ENCODE measurements at places on chromosomes 4 and X.
A peak's percentile ranks its signal among the peaks of the same experiment; 100 is the strongest.

DNA sequence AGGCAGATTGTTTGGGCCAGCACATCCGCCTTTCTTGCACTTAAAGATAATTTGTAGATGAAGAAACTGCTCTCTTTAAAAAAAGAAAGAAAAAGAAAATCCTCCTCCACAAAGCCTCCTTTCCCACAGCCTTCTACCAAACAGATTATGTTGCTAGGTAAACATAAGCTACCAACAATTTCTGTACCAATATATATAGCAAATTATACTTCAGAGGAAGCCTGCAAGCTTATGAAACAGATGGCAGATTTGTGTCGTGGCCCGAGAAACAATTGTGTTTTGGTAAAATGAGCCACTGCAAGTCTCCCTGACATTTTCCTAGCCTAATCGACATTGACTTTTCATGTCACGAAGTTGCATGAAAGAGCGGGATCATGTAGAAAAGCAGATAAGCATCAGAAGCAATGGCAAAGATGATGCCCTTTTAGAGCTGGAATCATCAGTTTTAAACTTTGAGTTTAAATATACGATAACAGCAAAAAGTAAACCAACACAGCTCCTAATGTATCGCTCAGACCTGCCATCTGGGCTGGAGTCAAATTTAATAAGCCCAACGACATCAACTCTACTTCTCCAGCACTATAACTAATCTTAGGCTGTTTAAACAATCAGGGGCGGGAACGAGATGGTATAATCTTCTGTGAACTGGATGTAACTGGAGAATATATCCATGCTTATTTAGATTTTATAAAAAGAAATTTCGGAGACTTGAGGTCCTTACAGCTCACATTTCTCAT, 94.9 kb upstream of the PLAC1 start:
- DNase-seq = no peak

DNA sequence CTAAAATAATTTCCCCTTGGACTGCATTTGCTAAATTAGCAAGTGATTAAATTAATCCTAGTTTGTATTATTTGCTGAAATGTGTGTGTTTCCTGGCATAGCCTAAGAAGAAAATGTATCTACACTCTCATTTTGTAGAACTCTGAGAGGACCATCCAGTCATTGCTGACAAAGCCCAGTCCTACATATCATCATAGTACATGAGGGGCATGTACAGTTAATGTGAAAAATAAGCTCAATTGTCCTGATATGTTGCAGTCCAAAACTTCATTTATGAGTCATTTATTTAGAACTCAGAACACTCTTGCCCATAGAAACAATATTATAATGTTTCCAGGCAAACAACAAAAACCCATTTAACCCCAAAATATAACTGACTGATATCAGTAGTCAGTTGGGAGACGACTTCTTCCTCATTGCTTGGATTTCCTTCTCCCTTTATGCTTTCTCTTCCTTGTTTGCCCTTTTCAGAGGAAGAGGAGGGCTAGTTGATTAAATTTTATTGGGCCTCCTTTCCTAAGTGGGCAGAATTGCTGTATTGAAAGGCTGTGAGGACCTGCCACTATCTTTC, 26.9 kb upstream of the BBS12 start:
- DNase-seq = no peak

GRCh38 chrX:131650637-131651410, 107.0 kb downstream of the OR13H1 start:
- DNase-seq = no peak

GRCh38 chr4:13409324-13409723, 74.8 kb downstream of the RAB28 start:
- no peak for DNase-seq

DNA sequence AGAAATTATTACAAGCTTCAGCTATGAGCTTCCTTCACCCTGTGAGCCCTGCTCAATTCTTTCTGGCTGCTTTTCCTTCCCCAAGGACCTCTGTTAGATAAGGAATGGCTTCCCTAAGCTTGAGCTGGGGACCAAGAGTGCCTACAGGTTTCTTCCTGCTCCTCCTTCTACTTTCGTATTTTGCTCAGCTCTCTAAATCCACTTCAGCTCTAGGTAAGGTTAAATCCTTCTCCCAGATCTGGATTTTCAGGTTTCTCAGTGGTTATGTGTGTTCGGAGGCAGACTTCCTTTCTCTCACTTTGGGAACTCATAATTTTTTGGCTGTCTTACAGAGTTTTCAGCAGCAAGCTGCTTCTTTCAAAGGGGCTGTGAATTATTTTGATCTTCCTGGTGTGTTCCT, 21.9 kb upstream of the ZDHHC15 start:
- DNase-seq = no peak

GRCh38 chr4:129146639-129147038, 50.7 kb downstream of the C4orf33 start:
- DNase-seq = no peak

GRCh38 chrX:85928606-85929005, 118.8 kb downstream of the CHM start:
- no peak for DNase-seq

DNA sequence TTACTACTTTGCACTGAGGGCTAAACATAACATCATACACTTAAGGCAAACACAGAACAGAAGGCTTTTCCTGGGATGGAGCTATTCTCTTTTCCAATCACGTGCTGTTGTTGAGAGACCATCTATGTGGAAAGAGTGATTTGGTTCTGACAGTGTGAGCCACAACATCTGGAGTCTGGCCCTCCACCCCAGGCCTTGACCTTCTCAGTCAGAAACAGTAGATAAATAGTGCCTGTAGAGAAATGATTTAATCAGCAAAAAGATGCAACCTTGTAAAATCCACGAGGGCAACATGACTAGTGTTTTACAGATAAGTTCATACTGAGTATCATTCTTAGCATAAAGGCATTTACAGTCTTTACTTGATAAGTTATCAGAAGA, 10.8 kb upstream of the SFRP2 start:
- DNase-seq = no peak

DNA sequence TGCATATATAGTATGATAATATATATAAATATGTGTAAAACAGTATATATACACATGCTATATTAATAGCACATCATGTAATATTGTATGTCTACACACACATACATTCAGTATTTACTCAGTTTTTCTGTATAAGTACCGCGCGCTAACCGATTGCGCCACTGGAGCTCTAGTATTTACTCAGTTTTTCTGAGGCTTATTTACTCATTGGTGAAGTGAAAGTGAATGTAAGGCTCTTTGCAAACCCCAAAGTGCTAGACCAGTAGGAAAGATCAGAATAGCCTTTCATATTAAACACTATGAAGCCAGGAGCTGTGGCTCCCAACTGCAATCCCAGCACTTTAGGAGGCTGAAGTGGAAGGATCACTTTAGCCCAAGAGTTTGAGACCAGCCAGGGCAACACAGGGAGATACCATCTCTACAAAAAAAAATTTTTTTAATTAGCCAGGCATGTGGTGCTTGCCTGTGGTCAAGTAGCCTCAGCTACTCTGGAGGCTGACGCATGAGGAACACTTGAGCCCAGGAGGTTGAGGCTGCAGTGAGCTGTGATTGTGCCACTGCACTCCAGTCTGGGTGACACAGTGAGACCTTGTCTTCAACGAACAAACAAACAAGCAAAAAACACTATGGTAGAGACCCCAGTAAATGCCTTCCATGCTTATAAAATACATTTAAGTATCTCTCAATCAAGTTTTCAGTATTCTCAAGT, 125.8 kb downstream of the KIT start:
- no peak for DNase-seq

GRCh38 chrX:111035256-111035655, 60.7 kb upstream of the PAK3 start:
- no peak for DNase-seq

DNA sequence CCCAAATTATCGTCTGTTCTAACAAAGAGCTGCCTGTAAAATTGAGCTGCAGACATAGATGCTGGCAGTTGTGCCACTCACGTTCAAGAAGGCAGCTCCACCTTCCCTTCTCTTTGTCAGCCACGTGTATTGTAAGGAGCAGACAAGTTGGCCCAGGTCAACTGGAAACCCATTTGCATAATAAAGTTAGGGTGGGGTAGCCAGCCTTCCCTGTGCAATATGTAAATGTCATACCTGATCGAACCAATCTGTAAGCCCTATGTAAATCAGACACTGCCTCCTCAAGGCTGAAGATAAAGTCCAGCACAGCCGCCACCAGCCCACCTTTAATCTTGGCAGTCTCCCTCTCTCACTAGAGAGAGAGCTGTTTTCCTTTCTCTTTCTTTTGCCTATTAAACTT, 117.2 kb downstream of the TMEM144 start:
- DNase-seq = no peak

- peak; percentile 5 for DNase-seq
These were observed at the start of gene STBD1 for GRCh38 chr4:76305971-76306881. STBD1 (plus strand) TSS chr4:76306733; CDS start chr4:76306770, 37 bp downstream.

DNA sequence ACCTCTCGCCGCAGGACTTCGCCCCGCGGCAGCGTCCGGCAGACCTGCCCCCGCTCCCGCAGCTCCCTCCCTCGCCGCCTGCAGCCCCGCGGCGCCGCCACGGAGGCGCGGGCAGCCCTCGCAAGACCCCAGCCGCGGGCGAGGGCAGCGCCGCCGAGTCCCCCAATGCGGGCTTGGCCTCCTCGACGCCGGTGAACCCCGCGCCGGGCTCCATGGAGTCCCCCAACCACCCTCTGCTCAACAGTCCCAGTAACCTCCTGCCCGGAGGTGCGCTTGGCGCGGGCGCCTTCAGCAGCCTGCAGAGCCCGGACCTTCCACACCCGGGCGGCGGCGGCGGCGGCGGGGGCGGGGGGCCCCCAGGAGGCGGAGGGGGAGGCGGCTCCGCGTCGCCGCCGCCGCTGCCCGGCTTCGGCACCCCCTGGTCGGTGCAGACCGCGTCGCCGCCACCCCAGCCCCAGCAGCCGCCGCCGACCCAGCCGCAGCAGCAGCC, 1.2 kb downstream of the CPEB2 start:
- DNase-seq = no peak

GRCh38 chr4:6884341-6884870, 25.2 kb upstream of the TBC1D14 start:
- no peak for DNase-seq

GRCh38 chr4:27397886-27398285, 537.2 kb downstream of the STIM2 start:
- DNase-seq = no peak

DNA sequence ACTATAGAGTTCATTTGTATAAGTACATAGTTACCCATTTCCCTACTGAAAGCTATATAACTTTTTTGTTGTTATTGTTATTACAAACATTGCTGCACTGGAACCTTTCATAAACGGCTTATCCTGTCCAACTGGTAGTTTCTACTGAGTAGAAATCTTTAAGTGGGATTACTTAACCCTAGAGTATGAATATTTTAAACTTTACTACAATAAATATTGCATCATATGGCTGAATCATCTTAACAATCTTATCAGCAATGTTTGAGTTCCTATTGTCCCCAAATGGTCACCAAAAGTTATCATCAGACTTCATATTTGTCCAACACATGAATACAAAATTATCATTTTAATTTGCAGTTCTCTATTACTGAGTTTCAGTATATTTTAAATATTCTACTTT, 40.5 kb downstream of the LCORL start:
- DNase-seq = no peak

GRCh38 chr4:70589785-70590184, 2.3 kb upstream of the AMBN start:
- DNase-seq = no peak

GRCh38 chr4:119652998-119653397, 24.4 kb upstream of the PDE5A start:
- DNase-seq = no peak

DNA sequence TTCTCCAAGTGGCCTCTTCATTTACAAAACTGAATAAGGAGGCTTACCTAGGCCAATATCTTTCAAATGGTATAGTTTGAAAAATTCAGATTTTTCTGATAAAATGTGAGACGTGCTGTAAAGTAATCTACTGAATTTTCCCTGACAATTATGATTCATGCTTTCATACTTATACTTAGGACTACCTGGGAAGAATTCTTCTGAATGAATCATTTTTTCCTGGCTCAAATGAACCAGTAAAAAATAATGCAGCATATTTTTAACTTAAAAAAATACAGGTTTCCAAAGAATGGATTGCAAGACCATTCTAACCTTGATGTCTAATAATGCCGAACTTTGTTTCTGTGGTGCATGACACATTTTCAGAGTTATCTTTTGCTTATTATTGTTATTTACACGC, 375.4 kb downstream of the ZNF674 start:
- no peak for DNase-seq

- DNase-seq = no peak
These were observed 161.6 kb downstream of the PCDH18 start for GRCh38 chr4:137370679-137371078.

DNA sequence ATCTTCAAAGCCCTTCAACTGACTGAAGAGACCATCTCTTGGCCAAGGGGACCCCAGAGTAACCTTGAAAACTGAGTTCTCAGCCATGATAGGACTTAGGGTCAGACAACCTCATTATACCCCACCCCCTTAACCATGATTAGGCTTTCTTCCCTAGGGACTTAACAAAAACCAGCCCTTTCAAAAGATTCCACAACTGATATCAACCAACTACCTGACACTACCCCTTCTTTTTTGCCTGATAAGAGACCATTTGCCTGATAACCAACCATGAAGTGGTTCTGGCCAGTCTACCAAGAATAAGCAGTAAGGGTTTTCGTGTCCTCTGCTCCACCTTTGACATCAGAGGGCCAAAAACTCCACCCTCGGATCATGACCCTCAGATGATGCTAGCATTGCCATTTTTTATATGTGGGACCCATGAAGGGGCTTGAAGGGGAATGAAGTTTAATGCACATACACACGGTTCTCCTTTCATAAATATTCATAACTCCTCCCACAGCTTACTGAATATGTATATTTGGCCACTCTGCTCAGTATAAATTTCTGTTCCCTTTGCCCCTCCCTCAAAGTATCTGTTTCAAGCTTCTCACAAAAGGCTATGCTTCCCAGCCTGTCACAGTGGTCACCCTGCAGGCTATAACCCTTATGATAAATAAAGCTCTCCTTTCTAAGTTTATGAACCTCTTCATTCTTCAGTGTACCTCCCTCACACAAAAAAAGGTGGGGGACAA, 12.3 kb downstream of the TBCK start:
- no peak for DNase-seq

DNA sequence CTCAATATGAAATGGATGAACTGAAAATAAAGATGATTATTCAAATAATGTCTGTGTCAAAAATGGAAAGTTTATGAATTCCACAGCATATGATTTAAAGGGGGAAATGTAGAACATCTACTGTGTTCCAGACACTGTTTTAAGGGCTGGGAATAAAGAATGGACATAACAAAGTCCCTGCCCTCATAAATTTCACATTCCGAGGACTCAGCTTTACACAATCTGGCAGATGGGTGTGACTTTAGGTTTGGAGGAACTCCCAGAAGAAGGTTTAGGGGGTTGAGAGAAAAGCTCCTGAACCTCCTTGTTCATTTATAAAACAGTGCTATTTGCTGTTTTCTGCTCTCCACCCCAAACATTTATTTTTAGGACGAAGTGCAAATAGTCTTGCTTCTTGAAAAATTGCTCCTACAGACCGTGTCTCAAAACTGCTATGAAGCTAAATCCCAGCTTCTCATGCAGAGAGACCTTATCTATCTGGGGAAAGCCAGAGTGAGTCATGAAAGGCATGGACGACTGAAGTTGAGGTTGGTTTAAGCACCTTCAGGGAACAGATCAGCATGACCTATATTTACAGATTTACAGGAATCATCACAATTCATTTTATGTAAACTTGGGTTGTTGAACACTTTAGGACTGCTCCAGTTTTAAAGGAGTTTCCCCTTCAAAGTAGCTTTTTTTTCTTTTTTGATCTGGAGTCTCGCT, 184.3 kb downstream of the HS6ST2 start:
- no peak for DNase-seq
